ENCODE measurements at places on chromosomes 7 and 10. TPM values are rescaled to one million over a fixed set of nuclear protein-coding genes. Genes with fewer than 3 reads are reported as not detected.

CPXM2 gene
- not detected for total RNA-seq

DNA sequence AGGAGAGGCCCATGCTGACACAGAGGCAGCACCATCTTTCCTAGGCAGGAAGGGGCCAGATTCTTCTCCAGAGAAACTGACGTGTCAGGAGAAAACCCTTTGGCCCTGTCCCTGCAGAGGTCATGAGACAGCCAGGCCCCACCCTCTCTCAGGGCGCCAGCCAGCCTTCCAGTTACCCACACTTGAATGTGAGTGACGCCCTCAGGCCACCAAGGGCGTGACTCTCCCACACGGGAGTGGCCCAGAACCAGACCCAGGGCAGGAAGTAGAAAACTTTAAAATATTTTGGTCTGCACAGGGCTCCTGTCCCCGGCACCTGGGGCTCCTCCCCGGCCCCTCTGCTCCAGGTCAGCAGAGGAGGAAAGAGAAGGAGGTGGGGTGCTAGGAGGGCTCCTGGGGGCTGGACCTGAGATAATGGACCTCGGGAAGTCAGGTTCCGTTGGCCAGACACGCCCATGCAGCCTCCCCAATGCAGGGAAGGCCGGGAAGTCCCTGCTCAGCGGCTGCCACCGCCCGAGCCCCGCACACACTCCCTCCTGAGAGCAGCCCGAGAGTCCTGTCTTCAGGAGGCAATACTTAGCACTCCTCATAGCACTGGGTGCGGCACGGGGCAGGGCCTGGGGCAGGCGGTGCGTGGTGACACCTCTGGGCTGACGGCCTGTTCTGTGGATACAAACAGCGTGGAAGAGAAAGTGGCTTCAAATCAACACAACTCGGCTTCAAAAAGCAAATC, 67.0 kb upstream of the CFAP46 start:
- H3K27ac ChIP-seq, result no peak overlapping the region
- H3K27me3 ChIP-seq, result no peaks in the 10 kb centered on the region
- DNase-seq, result no peak
- no peaks in the 10 kb centered on the region for H3K4me1 ChIP-seq
- no peaks in the 10 kb centered on the region for H3K36me3 ChIP-seq
- no peak overlapping the region for H3K4me3 ChIP-seq

- H3K4me3 ChIP-seq, result peak overlapping the region; percentile 96
- peak overlapping the region; percentile 38 for H3K27ac ChIP-seq
- peaks cover 41% of the 10 kb centered on the region for H3K36me3 ChIP-seq
- H3K27me3 ChIP-seq, result no peaks in the 10 kb centered on the region
- peak; percentile 66 for DNase-seq
These were observed 1.4 kb downstream of the NDUFB8 start for GRCh38 chr10:100528123-100528886.

- H3K27ac ChIP-seq, result no peak overlapping the region
- H3K4me3 ChIP-seq, result no peak overlapping the region
- DNase-seq, result no peak
- H3K27me3 ChIP-seq, result no peaks in the 10 kb centered on the region
- no peaks in the 10 kb centered on the region for H3K4me1 ChIP-seq
These were observed 131.8 kb downstream of the TES start for GRCh38 chr7:116342125-116342524.

IKZF5 gene
- total RNA-seq, result 81.8 TPM

DNA sequence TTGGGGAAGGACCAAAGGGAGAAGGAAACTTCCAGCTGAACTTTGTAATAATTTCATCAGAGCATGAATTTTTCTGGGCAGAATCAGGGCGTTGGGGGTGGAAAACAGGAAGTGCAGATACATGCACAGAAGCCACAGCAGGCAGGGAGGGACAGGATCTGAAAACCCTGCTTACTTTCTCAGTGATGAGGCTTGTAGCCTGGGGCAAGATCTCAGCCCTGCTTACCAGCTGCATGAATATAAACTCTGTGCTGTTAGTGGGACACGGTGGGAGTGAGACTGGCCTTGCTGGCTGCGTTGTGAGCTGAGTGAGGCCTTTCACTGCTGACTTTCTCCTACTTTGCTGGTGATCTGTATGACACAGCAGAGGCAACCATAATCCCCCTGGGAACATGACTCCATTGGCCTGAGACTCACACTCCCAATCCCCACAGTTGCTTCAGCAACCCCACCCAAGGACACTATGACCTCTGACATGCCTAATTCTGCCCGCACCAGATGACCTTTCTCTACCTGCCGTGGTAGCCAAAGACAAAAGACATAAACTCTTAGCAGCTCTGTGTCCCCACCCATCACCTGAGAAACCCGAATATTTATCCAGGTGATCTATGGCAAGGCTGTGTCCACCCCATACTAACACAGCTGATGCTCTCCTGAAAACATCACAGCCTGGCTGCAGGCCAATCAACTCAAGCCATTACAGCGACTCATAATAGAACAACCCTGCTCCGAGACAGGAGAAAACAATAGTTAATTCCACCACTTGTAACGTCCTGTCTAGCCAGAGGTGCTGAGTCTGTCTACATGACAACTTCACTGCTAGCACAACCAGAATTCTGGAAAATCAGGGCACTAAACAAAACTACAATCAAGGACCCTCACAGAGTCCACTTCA, 190.7 kb upstream of the CHRM2 start:
- no peak for DNase-seq
- H3K27me3 ChIP-seq, result no peaks in the 10 kb centered on the region
- H3K4me3 ChIP-seq, result no peak overlapping the region
- no peaks in the 10 kb centered on the region for H3K36me3 ChIP-seq

DNA sequence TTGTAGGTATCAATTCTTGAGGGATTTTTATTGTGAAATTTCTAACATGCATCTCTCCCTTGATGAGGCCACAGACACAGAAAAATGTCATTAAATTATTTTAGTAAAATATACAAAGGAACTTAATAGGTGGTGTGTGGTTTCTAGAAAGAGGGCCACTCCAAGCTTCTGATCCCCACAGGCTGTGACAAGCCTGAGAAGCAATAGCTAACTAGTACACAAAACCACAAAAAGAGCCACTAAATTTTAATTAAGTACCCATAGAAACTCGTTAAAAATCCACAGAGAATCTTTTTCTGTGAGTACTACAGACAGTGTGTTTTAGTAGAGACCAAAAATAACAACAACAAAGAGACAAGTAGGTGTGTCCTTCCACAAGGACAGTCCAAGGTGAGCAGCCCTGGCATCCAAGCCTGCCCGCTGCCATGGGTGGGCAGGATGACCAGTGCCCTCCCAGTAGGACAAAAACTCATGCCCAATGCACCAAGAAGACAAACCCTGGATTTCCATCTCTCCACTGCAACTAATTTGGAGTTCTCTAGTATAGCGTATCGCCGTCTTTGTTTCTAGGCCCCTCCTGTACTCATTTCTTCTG, 81.0 kb downstream of the RNF216 start:
- peaks cover 68% of the 10 kb centered on the region for H3K4me1 ChIP-seq
- H3K27ac ChIP-seq, result peak overlapping the region; percentile 24
- no peak overlapping the region for H3K4me3 ChIP-seq
- peaks cover 31% of the 10 kb centered on the region for H3K36me3 ChIP-seq
- no peaks in the 10 kb centered on the region for H3K27me3 ChIP-seq

GRCh38 chr7:2829040-2829439, 15.1 kb downstream of the GNA12 start:
- DNase-seq, result no peak
- H3K4me1 ChIP-seq, result peaks cover 3% of the 10 kb centered on the region
- peaks cover 2% of the 10 kb centered on the region for H3K36me3 ChIP-seq
- H3K27ac ChIP-seq, result no peak overlapping the region
- no peaks in the 10 kb centered on the region for H3K27me3 ChIP-seq
- no peak overlapping the region for H3K4me3 ChIP-seq

- no peaks in the 10 kb centered on the region for H3K4me1 ChIP-seq
- H3K4me3 ChIP-seq, result no peak overlapping the region
- DNase-seq, result no peak
- no peaks in the 10 kb centered on the region for H3K36me3 ChIP-seq
- no peak overlapping the region for H3K27ac ChIP-seq
These were observed 48.2 kb upstream of the AMPH start for GRCh38 chr7:38679419-38679818.

DNA sequence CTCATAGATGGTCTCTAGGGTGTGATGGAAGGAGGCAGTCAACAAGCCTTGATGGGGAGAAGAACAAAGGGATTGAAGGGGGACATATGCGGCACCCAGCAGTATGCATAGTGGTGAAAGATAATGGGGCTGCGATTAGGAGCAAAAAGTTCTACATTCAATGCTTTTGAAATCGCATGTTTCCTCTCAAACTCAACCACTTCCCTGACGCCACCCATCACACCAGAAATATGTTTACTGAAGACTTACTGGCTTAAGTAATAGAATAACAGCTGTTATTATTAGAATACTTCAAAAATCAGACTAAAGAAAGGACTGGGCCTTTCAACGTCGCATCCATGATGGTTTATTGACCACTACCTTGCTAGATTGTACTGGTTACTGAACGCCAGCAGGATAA, 31.5 kb downstream of the MKRN1 start:
- peaks cover 10% of the 10 kb centered on the region for H3K36me3 ChIP-seq
- no peak for DNase-seq
- H3K27me3 ChIP-seq, result no peaks in the 10 kb centered on the region
- no peak overlapping the region for H3K4me3 ChIP-seq
- no peak overlapping the region for H3K27ac ChIP-seq

GRCh38 chr10:28180654-28181053, 122.2 kb downstream of the MPP7 start:
- H3K27ac ChIP-seq, result no peak overlapping the region
- DNase-seq, result no peak
- H3K27me3 ChIP-seq, result no peaks in the 10 kb centered on the region
- no peak overlapping the region for H3K4me3 ChIP-seq
- peaks cover 9% of the 10 kb centered on the region for H3K4me1 ChIP-seq
- H3K36me3 ChIP-seq, result no peaks in the 10 kb centered on the region

Measured in CD4-positive, alpha-beta T cell (primary cell).